ENCODE measurements at places on chromosomes 4 and X.

DNA sequence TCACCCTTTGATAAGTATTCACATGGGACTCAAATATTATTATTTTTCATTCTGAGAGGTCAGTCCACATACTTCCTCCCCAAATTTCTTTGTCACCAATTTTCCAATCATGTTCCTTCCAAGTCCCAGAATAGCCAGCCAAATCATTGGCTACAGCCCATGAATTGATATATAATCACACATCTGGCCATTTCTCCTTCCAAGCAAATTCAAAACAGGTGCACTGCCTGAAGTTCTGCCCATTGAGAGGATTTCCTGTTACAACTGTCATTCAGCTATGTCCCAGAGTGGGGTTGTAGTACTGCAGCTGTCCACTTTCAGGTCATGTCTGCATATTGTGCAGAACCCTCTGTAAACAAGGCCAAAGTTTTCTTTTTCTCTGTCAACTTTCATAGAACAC, 347.8 kb downstream of the GRID2 start:
- no peak for DNase-seq

- no peak for DNase-seq
Observed at GRCh38 chrX:103423955-103424638, 47.8 kb downstream of the BEX3 start.

DNA sequence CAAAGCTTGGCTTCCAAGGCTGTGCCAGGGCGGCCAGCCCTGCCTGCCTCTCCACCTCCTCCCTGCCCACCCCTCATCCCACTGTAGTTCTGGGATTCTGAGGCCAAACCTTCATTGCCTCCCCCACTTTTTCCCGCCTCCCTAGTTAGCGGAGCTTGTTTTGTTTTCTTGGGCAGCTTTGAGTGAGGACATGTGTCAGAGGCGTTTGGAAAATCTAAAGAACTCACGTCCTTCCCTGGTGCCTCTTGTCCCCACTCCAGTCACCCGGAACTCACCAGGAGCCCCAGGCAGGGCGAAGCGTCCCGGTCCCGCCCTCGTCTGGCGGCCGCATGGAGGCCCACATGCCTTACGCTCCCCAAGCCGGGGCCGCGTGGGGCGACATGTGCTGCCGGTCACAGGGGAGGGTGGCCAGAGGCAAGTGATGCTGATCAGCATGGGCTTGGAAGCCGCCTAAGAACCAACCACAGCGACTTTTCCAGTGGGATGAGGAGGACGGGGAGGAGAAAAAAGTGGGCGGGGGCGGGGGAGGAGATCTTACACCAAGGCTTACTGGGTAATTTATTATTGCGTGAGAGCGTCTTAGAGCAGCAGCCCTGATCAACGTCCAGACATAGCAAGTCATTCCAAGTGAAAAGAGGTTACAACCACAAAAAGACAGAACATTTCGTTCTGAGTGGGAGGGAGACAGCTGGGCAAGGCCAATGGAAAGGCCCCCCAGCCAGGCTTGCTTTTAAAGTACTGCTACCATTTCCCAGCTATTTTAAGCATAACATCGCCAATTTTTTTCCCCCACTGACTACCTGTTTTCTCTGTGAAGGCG, 48.5 kb downstream of the PRPS1 start:
- DNase-seq: no peak

DNA sequence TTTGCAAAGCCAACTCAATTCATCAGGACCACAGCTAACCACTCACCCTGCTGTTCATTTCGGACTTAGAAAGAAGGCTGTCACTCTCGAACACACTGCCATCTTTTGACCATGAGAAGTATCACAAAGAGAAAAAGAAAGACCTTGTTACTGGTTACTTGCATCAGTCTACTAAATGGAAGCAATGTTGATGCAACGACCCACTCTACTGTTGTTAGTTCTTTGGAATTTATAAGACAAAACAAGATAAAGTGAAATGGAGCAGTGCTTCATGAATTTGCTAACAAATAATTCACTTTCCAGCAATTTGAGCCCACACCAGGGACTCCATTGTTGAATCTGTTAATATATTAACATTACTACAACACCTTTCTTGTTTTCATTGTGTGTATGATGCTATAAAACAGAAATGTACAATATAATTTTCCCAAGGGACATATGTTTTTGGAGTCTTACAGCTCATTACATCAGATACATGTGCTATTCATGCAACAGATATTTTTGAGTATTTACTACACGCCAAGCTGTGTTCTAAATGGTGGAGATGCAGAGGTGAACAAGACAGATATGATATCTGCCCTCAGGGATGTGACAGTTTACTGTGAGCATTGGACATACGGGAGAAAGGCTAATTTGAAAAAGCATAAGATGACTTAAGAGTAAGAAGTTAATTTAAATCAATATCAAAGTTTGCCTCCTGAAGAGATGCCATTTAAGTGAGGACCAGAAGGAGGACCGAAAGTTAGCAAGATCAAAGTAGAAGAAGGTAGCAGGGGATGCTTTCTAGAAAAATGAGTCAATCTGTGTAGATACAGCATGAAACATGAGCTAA, 87.2 kb downstream of the AREG start:
- no peak for DNase-seq

GRCh38 chr4:58048491-58048890, 938.3 kb upstream of the IGFBP7 start:
- no peak for DNase-seq

DNA sequence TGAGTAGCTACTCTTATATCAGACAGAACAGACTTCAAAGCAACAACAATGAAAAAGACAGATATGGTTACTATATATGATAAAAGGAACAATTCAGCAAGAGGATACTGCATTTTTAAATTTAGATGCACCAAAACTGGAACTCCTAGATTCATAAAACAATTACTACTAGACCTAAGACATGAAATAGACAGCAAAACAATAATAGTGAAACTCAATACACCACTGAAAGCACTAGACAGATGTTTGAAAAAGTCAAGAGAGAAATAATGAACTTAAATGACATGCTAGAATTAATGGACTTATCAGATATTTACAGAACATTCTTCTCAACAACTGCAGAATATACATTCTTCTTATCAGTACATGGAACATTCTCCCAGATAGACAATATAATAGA, 99.5 kb upstream of the ITM2A start:
- no peak for DNase-seq

- no peak for DNase-seq
Observed at GRCh38 chr4:14879683-14880082, 122.6 kb upstream of the CPEB2 start.

DNA sequence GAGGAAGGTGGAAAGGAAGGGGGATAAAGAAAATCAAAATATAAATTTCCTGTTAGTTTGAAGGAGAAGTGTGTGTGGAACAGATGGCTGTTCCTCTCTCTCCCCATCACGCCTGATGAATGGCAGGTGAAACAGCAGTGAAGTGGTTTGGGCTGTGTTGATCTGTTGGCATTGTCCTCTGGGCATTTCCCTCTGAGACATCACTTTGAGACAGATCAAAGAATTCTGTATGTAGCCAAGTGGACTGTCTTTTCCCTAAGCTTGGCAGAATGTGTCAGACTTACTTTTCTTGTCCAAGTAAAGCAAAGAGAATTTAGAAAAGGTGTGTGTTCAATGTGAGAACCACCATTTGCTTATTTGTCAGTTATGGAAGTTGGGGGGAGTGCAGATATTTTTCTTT, 47.5 kb downstream of the SEPTIN11 start:
- DNase-seq: no peak

Data from DND-41 (cell line).